Tibial artery (tissue), 4 donors: ENCODE measurements at places on chromosomes 7 and 10.

GRCh38 chr10:7520507-7521485 lies 110.0 kb upstream of the SFMBT2 start:
- H3K27ac ChIP-seq = no peak overlapping the region
- peaks cover 46% of the 10 kb centered on the region for H3K27me3 ChIP-seq
- no peak overlapping the region for H3K4me3 ChIP-seq
- H3K4me1 ChIP-seq = no peaks in the 10 kb centered on the region
- H3K36me3 ChIP-seq = no peaks in the 10 kb centered on the region
- no peak for DNase-seq

- no peaks in the 10 kb centered on the region for H3K36me3 ChIP-seq
- no peak overlapping the region for H3K27ac ChIP-seq
- H3K4me3 ChIP-seq = no peak overlapping the region
- no peaks in the 10 kb centered on the region for H3K4me1 ChIP-seq
Measured at GRCh38 chr7:14759785-14760184, 142.8 kb downstream of the DGKB start.

- DNase-seq = peak; percentile 78
- H3K27me3 ChIP-seq = no peaks in the 10 kb centered on the region
- H3K4me3 ChIP-seq = peak overlapping the region; percentile 11
- no peaks in the 10 kb centered on the region for H3K36me3 ChIP-seq
- peaks cover 44% of the 10 kb centered on the region for H3K4me1 ChIP-seq
Measured at GRCh38 chr10:17023386-17024298, 106.0 kb downstream of the CUBN start.

- H3K4me1 ChIP-seq = peaks cover 6% of the 10 kb centered on the region
- no peak overlapping the region for H3K27ac ChIP-seq
- H3K36me3 ChIP-seq = no peaks in the 10 kb centered on the region
- no peak for DNase-seq
Measured at GRCh38 chr7:148153616-148154284, 436.8 kb upstream of the C7orf33 start.

- H3K27ac ChIP-seq = no peak overlapping the region
- no peak for DNase-seq
- H3K4me1 ChIP-seq = no peaks in the 10 kb centered on the region
- no peaks in the 10 kb centered on the region for H3K36me3 ChIP-seq
Measured at GRCh38 chr7:131753620-131754222, 197.3 kb upstream of the PODXL start.

DNA sequence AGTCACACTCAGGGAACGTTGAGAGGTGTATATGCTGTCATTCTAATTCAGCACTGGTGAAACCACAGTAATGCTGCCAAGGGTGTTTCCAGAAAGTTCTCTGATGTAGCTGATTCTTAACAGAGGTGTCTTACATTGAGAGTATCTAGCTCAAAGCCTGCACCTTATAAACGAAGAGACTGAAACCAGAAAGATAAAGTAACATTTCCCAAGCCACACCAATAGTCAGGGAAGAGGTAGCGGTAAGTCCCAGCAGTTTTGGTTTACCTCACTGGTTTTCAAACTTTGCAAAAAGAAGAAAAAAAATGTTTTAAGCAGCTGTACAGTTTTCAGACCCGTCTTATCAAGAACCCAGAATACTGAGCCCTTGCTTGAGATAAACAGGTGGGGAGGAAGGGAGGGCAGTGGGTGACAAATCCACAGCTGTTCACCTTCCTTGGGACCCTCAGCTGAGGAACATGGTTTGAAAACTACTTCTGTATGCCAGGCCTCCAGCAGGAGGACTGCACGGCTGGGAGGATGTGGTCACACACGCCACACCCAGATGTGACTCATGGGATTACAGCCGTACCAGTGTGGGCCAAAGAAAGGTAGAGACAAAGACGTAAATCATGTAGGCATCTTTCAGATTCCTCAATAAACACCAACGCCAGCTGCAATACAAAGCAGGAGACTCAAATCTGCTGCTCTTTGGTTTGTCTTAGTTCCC lies 63.9 kb upstream of the GSDME start:
- DNase-seq = peak; percentile 58
- no peaks in the 10 kb centered on the region for H3K27me3 ChIP-seq
- no peaks in the 10 kb centered on the region for H3K36me3 ChIP-seq
- peak overlapping the region; percentile 11 for H3K27ac ChIP-seq
- no peaks in the 10 kb centered on the region for H3K4me1 ChIP-seq

DNA sequence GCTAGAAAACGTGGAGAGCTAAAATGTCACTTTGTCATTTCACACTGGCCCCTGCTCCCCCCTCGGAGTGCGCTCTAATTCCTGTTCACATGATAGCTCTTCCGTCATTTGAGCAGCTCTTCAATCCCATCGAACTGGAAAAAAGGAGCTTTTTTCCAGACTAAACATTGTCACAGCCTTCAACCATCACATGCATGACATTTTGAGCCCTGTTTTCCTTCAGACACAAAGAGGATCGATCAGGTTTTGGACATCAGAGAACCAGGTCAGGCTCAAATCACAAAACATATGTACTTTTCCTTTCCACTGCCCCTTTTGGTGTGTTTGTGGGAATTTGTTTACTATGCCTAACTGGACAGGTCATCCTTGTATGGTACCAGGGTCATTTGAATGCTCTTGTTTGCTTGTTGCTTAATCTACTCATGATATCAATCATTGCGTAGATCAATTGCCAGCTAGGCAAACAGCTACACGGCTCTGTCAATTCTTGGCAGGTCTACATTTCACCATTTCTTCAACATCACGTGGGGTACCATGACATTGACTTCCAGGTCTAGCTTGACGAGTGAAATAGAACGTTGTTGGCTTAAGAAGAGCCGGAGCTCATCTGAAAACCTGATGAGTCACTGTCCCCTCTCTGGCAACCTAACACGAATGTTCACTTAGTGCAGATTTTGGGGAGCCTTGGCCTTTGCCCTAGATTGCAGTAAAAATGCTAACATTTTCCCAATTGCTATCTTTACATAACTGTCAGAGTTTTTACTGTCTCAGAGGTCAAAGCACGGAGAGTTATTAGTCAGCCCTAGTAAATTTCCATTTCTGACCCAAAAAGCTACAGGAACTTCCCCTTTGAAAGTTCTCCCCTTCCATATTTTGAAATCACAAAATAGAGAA lies 87.3 kb downstream of the LYZL2 start:
- DNase-seq = no peak
- no peaks in the 10 kb centered on the region for H3K27me3 ChIP-seq
- H3K4me1 ChIP-seq = no peaks in the 10 kb centered on the region
- H3K27ac ChIP-seq = no peak overlapping the region

- no peaks in the 10 kb centered on the region for H3K4me1 ChIP-seq
- no peak overlapping the region for H3K27ac ChIP-seq
- H3K36me3 ChIP-seq = no peaks in the 10 kb centered on the region
- H3K4me3 ChIP-seq = no peak overlapping the region
- H3K27me3 ChIP-seq = no peaks in the 10 kb centered on the region
Measured at GRCh38 chr10:88028072-88028471, 164.6 kb downstream of the PTEN start.

- H3K27ac ChIP-seq = no peak overlapping the region
- no peaks in the 10 kb centered on the region for H3K36me3 ChIP-seq
- DNase-seq = no peak
- H3K4me1 ChIP-seq = no peaks in the 10 kb centered on the region
- H3K27me3 ChIP-seq = no peaks in the 10 kb centered on the region
- no peak overlapping the region for H3K4me3 ChIP-seq
Measured at GRCh38 chr10:65864529-65864928, 1061.3 kb upstream of the LRRTM3 start.

DNA sequence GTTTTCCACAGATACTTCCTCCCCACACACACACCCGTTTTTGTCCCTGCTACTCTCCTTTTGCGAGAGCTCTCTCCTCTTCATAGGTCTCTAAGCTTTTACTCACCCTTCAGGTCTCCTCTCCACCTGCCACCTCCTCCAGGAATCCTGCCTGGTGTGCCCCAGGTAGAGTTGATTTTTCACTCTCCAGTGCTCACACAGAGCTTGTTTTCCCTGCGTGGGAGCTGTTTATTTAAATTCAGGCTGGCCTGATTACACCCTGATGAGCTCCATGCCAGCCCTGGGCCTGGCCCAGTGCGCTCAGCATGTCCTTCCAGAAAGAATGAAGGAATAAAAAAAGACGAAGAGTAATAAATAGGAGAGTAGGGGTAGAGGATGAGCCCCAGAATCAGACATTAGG lies 7.5 kb upstream of the CLDN4 start:
- peak; percentile 10 for DNase-seq
- no peaks in the 10 kb centered on the region for H3K27me3 ChIP-seq
- H3K27ac ChIP-seq = no peak overlapping the region
- H3K36me3 ChIP-seq = no peaks in the 10 kb centered on the region

DNA sequence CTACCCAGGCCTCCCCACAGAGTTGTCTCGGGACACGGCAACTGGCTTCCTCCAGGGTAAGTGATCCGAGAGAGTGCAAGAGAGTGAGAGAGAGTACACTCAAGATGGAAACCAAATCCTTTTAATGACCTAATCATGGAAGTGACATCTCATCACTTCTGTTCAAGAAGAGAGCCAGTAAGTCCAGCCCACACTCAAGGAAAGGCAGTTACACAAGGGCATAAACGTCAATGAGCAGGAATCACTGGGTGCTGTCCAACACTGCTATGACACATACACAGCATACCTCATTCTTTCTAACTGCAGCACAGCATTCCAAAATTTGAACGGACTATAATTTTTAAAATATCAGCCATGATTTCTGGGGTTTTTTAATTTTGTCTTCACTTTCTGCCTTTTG lies 29.3 kb upstream of the OSBPL3 start:
- no peak overlapping the region for H3K27ac ChIP-seq
- no peak for DNase-seq
- H3K4me3 ChIP-seq = no peak overlapping the region
- no peaks in the 10 kb centered on the region for H3K36me3 ChIP-seq

- no peaks in the 10 kb centered on the region for H3K27me3 ChIP-seq
- H3K4me1 ChIP-seq = no peaks in the 10 kb centered on the region
- H3K36me3 ChIP-seq = no peaks in the 10 kb centered on the region
- H3K4me3 ChIP-seq = no peak overlapping the region
Measured at GRCh38 chr7:55440040-55440690, 75.0 kb downstream of the LANCL2 start.

DNA sequence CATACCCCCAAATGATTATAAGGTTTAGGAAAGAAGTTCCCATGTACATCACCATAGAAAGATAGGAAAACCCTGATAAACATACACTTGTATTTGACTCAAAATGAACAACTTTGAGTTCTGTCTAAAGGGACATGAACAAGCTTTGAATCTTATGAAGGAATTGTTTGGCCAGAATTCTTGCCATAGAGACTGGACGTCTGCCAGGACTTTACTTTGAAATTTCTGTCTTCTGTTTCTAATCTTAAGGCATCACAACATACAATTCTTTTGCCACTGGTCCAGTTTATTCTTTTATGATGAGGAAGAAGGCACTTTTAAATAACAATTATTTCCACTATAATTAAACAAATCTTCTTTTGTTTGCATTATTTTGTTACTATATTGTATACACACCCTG lies 26.2 kb upstream of the CYP26C1 start:
- H3K27me3 ChIP-seq = no peaks in the 10 kb centered on the region
- H3K27ac ChIP-seq = no peak overlapping the region
- no peak overlapping the region for H3K4me3 ChIP-seq
- no peaks in the 10 kb centered on the region for H3K4me1 ChIP-seq
- DNase-seq = no peak

DNA sequence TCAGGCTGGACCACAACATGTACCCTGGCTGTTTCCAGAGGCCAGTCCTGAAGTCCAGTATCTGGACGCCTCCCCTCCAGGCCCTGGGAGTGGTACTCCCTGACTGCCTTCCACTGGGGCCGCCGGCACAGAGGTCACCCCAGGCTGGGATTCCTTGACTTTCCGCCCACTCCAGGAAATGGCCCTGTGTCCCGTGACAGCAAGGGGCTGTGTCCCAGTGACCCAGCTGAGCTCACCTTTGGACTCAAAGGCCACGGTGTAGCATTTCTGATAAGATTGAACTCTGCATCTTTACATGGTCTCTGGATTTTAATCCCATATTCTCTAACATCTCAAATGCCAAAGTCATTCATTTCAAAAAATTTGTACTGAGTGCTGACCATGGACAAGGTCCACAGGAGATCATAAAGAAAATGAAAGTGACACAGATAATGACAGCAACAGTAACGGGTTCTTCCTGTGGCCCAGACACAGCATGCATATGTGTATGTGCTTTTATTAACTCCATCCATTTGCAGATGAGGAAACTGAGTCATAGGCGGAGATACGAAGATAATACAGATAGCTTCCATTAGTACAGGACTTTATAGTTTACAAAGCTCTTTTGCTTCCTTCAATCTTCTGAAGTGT lies 5.4 kb downstream of the ADAMTS14 start:
- H3K27ac ChIP-seq = no peak overlapping the region
- DNase-seq = no peak
- peaks cover 11% of the 10 kb centered on the region for H3K4me1 ChIP-seq
- no peak overlapping the region for H3K4me3 ChIP-seq

DNA sequence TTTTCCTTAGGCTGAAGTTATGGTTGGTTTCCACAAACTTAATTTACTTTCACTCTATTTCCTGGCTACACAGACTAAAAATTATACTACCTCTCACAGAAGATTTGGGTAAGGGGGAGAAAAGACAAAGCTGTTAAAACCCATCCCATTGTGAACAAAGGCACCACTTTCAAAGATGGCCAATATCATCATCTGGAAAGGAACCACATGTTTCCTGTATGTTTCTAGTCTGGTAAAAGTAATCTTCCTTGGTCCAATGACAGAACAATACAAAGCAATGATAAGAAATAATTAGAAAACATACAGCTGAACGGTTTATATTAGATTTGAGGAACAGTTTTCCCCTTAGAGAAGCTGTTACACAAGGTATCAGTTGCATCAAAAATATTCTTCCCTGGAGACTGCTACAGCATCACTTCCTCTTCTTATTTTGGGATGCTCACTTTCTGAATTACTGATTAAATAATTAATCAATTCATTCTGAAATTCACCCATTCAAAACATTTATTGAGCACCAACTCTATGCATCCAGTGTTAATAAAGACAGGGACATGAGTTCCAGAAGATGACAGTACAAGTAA lies 8.5 kb upstream of the SFR1 start:
- H3K36me3 ChIP-seq = no peaks in the 10 kb centered on the region
- DNase-seq = no peak
- H3K4me1 ChIP-seq = no peaks in the 10 kb centered on the region

DNA sequence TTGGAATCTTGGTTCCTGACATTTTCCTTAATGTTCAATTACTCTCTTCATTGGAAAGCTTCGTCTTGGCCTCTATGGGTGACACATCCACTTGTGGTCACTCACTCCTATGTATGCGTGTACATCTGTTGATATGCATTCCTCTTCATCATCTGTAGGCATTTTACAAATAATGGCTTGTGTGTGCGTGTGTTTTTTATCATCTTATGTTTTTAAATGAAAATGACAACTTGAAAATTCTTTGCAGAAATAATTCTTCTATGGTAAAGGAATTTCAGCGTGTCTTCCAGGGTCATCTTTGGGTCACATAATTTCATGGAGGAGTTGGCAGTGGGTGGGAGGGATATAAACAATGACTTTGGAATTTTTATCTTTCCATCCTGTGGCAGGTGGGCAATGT lies 925.1 kb downstream of the LRMDA start:
- H3K27me3 ChIP-seq = no peaks in the 10 kb centered on the region
- H3K27ac ChIP-seq = no peak overlapping the region
- DNase-seq = no peak
- H3K4me1 ChIP-seq = no peaks in the 10 kb centered on the region
